ENCODE measurements at places on chromosomes 6 and 20. TPM values are rescaled to one million over a fixed set of nuclear protein-coding genes. Genes with fewer than 3 reads are reported as not detected.

DNA sequence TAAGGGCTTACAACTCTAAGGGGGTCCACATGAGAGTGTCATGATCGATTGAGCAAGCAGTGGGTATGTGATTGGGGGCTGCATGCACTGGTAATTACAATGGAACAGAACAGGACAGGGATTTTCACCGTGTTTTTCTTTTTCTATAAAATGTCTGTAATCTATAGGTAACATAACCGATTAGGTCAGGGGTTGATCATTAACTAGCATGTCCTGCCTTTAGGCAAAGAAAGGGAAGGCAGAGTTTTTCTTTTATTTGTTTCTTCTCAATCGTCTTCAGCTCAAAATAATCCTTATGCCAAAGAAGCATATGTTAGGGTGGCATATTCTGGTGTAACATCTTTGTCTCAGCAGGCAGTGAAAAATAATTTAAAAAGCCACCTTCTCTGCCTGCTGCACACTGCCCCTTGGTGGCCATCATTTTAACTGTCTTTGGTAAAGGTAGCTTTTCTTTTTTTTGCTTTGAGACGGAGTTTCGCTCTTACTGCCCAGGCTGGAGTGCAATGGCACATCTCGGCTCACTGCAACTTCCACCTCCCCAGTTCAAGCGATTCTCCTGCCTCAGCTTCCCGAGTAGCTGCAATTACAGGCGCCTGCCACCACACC lies 9.7 kb upstream of the CEP43 start:
- no peak for DNase-seq

The ULBP1 gene
- total RNA-seq = 29.8 TPM

The FOXC1 gene
- 125 TPM for total RNA-seq

- DNase-seq = no peak
These were observed 144.4 kb upstream of the EXOC2 start for GRCh38 chr6:837380-837779.

The MUCL3 gene
- total RNA-seq = not detected

DNA sequence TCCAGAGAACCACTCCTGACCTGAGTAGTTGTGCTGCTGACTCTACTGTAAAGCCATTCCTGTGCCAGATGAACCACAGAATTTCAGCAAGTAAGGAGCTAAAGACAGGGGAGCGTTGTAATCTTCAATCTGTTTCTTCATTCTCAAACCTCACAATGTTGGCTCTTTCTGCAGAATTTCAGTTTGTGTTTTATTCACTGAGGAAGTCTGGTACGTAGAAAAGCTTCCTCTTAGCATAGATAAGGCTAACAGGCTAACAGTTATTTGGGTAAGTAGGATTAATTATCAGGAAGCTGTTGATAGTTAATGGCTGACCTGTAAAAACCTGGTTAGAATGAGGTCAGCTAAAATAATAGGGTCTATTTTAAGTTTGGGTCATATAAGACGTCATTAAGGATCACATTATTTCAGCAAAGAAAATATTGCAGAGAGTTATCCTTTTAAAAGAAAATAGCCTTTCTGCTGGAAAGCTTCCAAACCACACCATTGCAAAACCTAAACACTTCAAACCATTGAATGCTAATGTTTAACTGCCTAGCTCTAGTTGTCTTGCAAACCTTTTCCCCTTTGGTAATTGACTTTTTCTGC lies 14.1 kb upstream of the TENT5A start:
- DNase-seq = no peak

The FAM210B gene
- 32.2 TPM for total RNA-seq

GRCh38 chr20:6311097-6311496 lies 188.3 kb upstream of the FERMT1 start:
- DNase-seq = no peak

GRCh38 chr6:112332274-112332673 lies 14.9 kb upstream of the RFPL4B start:
- DNase-seq = no peak

The LPIN3 gene
- total RNA-seq = 3.3 TPM

DNA sequence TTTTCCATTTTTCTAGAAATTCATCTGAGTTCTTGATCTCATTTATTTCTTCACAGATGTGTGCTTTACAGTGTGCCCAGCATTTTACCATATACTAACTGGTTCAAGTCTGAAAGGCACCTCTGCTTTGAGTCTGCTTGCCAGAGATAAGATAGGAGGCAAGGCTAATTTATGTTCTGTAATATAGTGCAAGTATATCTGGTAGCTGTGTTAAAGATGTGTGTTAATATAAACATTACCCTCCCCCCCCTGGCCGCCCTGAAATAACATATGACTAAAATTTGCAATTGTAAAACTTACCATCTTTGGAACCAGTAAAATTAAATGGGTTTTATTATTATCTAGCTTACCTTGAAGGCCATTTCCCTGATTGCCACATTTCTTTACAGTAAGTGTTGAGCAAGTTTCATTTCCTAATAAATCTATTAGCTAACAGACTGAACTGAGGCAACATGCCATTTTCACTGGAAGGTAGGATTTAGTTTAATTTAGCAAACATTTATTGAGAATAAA lies 2.7 kb downstream of the FBXO9 start:
- DNase-seq = no peak

The TMEM244 gene
- not detected for total RNA-seq

DNA sequence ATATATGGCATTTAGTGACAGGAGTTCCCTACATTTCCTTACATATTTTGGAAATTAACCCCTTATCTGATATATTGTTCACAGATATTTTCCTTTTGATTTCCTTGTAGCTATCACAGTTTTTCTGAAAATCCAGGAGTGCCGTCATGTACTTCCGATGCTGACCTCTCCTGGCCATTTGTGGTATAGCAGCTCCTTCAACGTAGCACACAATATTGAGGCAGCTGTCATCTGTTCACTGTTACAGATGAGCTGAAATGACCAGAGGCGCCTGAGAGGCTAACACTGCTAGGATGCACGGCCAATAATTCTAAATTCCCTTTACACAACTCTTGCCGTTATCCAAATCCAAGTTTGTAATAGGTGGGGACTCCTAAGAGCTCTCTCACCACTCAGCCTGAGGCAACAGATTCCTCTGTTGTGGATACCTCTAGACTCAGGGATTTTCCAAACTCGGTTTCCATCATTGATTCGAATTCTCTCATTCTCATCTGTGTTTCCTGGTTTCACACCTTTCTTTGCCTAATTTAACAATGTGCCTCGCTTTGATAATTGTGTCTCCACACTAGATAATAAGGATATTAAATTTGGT lies 53.0 kb downstream of the MMUT start:
- no peak for DNase-seq

DNA sequence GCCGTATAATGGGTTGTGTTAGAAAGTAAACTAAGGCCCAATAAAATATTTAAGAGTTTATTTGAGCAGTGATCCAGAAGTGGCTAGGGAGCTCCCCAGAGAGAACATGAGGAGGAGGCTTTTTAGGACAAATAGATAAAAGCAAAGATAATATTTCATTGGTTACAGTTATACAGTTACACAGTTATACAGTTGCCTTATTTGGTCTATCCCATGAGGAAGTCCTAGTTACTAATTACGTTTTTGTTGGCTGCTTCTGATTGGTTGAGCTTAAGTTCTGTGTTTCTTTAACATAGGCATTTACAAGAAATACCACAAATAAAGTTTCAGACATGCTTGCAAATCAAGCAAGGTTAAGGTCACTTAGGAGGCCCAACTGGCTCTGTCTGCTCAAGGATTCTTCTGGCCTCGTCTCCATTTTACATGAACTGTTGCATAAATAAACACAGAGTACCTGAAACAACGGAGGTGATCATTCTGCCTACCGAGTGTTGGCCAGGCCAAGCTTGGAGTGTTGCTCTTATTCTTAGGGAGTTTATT lies 7.0 kb downstream of the UBD start:
- no peak for DNase-seq

DNA sequence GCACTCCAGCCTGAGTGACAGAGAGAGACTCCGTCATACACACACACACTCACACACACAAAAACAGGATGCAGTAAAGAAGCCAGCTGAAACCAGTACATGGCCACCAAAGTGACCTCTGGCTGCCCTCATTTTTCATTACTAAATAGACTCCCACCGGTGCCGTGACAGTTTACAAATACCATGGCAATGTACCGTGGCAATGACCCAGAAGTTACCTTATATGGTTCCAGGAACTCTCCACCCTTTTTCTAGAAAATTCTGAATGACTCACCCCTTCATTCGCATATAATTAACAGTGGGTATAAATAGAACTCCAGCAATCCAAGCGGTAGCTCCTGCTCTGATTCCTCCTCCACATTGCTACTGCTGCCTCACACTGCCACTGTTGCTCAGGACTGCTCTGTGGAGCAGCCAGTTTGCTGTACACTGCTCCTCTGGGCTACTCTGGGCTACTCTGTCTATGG lies 57.7 kb downstream of the SNX5 start:
- no peak for DNase-seq

- DNase-seq = no peak
These were observed 2.2 kb downstream of the C20orf204 start for GRCh38 chr20:64038224-64038564.

- no peak for DNase-seq
These were observed 256.4 kb downstream of the GMPR start for GRCh38 chr6:16494793-16495192.

GRCh38 chr6:160831739-160832138 lies 129.7 kb downstream of the PLG start:
- no peak for DNase-seq

The WFDC5 gene
- total RNA-seq = not detected

DNA sequence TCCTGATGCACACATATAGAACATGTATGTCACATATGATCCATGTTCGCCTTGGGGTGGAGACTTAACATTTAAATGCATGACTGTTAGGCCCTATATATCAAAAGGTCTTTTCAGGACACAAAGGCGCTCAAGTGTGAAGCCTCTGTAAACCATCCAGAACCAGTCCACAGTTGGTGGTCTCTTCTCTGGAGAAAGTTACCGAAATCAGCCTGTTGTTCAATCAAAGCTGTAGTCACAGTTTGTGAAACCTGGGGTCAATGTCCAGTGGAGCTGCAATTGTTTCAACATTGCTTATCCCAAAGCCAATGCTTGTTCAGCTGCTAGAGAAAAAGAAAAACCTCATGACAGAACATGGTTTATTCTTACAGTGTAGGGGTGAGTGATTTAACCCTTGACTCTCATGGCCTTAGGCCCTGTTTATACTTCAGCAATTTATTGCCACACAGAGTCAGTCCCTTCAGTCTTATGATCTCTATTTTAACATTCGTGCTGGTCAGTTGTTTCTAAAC lies 193.6 kb upstream of the CST7 start:
- no peak for DNase-seq

The CAGE1 gene
- not detected for total RNA-seq

GRCh38 chr6:170202416-170203135 lies 88.3 kb downstream of the DLL1 start:
- DNase-seq = no peak

- DNase-seq = no peak
These were observed 31.3 kb upstream of the ZFAND3 start for GRCh38 chr6:37788259-37788658.

- DNase-seq = no peak
These were observed 116.5 kb downstream of the COL12A1 start for GRCh38 chr6:75089151-75089897.

GRCh38 chr6:1024161-1024560 lies 287.7 kb upstream of the FOXQ1 start:
- DNase-seq = no peak

The HUS1B gene
- 0.79 TPM for total RNA-seq

The CD83 gene
- 1.0 TPM for total RNA-seq

The GGTLC1 gene
- total RNA-seq = not detected

DNA sequence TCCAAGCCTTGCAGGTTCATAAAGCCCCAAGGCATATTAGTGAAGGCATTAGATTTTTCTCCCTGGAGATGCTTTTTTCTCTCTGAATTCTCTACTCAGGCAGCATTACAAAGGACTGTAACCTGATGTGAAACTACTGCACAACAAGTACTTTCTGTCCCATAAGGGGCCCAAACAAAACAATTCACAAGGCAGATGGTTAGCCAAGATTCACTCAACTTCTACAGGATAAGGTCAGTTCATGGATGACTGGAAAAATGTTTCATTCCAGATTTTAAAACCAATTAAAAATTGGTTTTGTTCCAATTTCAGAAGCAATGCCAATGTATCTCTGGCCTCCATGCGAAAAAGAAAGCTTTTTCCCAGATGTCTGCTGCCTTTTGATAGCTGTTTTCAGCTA lies 181.8 kb downstream of the KHDC1L start:
- no peak for DNase-seq

The TNXB gene
- total RNA-seq = 2.3 TPM

- no peak for DNase-seq
These were observed 778.8 kb downstream of the KIF16B start for GRCh38 chr20:15794409-15794808.

DNA sequence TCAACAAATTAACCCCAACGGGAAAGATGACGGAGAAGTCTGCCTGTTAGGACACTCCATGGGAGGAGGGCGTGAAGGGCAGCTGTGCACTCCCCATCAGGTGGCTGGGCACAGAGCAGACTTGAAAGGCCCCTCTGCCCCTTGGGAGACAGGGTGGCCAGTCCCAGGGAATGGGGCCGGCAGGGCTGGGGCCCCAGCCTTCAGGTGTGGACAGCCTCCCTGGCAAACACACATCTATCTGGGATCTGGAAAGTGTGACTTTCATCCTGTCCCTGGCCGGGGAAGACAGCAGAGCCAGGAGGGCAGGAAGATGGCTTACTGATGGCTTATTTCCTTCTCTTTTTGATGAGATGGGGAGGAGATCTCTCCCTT lies 4.5 kb upstream of the FRMD1 start:
- no peak for DNase-seq

The PRDM13 gene
- not detected for total RNA-seq

DNA sequence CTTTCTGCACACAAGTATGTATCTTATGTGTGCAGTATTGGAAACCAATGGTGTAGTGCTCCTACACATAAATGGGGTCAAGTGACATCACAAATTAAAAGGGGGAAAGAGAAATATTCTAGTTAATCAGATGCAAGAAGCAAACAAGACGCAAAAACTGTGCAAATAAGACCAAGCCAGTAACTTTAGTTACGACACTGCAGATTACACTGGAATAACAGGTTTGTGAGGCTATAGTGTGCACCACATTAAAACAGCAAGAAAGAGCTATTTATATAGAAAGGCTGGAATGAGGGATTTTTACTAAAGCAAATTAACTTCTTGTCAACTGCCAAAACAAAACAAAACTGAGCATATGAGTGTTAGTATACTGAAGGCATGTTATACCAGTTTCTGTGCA lies 45.8 kb downstream of the NR2E1 start:
- DNase-seq = no peak

The SNAP91 gene
- 0.23 TPM for total RNA-seq

DNA sequence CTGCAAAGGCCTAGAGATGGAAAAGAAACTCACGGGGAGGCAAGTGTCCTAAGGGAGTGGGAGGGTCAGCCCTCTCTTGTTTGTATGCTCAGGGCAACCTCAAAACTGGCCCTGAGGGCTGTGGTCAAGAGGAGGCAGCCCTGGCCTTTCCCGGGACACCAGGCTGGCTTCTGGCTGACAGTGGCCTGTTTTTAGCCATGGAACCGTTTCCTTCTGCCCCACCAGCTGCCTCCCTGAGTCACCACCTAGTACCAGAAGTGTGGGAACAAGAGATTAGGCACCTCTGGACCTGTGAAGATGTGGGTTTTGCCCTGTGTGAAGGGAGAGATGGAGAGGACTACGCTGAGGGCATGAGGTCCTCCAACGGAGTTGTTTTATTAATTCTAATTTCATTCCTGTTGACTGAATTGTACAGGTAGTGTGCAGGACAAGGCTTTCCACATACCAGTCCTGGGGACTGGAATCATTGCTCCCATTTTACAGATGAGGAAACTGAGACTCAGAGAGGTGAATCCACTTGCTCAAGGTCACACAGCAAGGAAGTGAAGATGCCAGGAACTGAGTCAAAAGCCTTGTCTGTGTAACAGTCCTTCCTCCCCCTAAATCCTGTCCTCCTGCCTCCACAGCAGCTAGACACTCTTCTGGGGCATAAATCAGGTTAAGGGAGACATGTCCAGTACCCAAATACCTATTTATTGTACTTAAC lies 5.5 kb downstream of the FOXS1 start:
- no peak for DNase-seq
